ENCODE measurements at places on chromosomes 12 and 14. TPM values are rescaled to one million over a fixed set of nuclear protein-coding genes. Genes with fewer than 3 reads are reported as not detected.

DNA sequence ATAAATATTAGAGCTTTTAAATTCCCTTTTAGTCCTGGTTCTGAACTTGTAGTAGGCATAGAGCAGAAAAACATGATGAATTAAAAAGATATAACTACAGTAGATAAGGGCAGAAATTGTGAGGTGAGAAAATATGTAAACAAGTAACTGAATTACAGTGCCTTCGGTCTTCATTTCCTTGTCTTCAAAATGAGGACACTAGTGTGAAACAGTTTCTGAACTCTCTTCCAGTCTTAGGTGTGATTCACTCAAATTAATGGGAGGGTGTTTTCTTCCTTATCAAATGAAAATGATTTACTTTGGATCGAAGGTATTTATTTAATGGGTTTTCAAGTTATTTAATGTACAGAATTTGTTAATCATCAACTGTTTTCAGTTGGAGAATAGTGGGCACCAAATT, 1.5 kb downstream of the FGD4 start:
- peaks cover 39% of the 10 kb centered on the region for H3K27me3 ChIP-seq
- H3K4me3 ChIP-seq, result no peak overlapping the region
- no peak for DNase-seq
- no peak overlapping the region for H3K27ac ChIP-seq
- H3K4me1 ChIP-seq, result no peaks in the 10 kb centered on the region

DNA sequence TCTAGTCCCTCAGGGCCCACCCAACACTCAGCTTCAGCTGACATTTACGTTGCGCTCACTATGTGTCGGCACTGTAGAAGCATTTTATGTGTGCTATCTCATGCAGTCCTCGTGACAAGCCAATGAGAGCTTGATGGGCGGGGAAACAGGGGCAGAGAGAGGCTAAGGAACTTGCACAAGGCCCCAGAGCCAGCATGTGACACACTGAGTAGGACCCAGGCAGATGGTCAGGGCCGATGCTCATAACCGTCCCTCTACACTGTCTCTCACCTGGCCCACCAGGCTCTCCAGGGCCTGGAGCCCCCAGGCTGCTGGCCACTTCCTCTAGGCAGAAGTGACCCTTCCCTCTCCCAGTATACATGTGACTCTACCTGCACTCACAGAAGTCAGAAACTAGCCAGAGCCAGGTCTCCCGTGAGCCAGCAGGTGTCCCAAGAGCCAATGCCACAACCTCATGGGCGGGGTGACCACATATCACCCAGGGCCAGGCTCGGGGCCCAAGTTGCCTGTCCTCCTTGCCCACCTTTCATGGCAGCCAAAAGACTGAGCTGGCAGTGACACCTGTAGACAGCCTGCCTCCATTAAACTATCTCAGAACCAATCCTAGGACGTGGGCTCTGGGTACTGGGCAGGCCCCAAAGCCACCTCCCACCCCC, 38.3 kb downstream of the TTC7B start:
- H3K27ac ChIP-seq, result no peak overlapping the region
- H3K4me1 ChIP-seq, result no peaks in the 10 kb centered on the region
- H3K27me3 ChIP-seq, result no peaks in the 10 kb centered on the region
- DNase-seq, result no peak

GRCh38 chr12:90969346-90969745, 14.4 kb upstream of the CCER1 start:
- no peak for DNase-seq
- peaks cover 2% of the 10 kb centered on the region for H3K27me3 ChIP-seq
- H3K4me1 ChIP-seq, result no peaks in the 10 kb centered on the region
- H3K27ac ChIP-seq, result no peak overlapping the region
- no peak overlapping the region for H3K4me3 ChIP-seq

PPP4R4 gene
- 13.9 TPM for total RNA-seq

DNA sequence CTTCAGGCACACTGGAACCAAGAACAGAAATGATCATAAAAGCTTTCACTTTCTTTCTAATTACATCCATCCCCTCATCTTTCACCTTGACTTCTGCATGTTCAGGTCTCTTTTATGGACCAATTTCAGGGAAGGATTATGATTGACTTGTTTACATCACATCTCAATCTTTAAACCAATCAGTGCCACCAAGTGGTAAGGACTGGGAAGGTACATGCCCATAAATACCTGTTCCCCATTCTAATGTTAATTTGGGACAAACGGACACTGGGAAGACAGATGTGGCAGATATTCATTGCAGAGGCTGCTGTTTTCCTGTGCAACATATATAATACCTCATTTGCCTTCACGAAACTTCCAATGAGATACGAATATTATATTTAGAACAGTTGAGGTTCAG, 978.1 kb downstream of the GALC start:
- DNase-seq, result no peak
- no peak overlapping the region for H3K27ac ChIP-seq
- no peak overlapping the region for H3K4me3 ChIP-seq
- no peaks in the 10 kb centered on the region for H3K4me1 ChIP-seq
- H3K27me3 ChIP-seq, result no peaks in the 10 kb centered on the region

DNA sequence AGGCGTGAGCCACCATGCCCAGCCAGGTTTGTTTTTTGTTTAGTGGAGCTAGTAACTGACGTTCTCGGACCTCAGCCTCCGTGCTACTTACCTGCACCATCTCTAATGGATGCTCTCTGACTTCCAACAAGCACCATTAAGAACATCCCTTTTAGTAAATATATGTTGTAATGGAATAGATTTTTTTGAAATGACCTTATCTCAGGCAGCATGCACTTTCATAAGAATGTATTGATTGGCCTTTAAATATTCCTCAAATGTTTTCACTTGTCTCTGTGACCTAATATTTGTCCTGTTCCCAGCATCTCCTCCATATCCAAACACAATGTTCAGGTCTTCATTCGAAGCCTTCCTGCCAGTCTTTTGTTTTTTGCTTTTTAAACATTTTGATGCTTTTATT, 51.7 kb downstream of the PLXNC1 start:
- H3K27me3 ChIP-seq, result no peaks in the 10 kb centered on the region
- DNase-seq, result no peak
- peaks cover 24% of the 10 kb centered on the region for H3K4me1 ChIP-seq
- peaks cover 8% of the 10 kb centered on the region for H3K36me3 ChIP-seq
- no peak overlapping the region for H3K27ac ChIP-seq

GRCh38 chr14:37090026-37090425, 82.4 kb downstream of the SLC25A21 start:
- no peaks in the 10 kb centered on the region for H3K27me3 ChIP-seq
- H3K4me3 ChIP-seq, result no peak overlapping the region
- H3K27ac ChIP-seq, result no peak overlapping the region
- H3K36me3 ChIP-seq, result no peaks in the 10 kb centered on the region
- no peaks in the 10 kb centered on the region for H3K4me1 ChIP-seq

RNASE3 gene
- total RNA-seq, result not detected

GRCh38 chr12:75505706-75506312, 5.6 kb downstream of the KRR1 start:
- H3K36me3 ChIP-seq, result peaks cover 26% of the 10 kb centered on the region
- H3K27ac ChIP-seq, result peak overlapping the region; percentile 31
- peaks cover 29% of the 10 kb centered on the region for H3K4me1 ChIP-seq
- no peaks in the 10 kb centered on the region for H3K27me3 ChIP-seq

DNA sequence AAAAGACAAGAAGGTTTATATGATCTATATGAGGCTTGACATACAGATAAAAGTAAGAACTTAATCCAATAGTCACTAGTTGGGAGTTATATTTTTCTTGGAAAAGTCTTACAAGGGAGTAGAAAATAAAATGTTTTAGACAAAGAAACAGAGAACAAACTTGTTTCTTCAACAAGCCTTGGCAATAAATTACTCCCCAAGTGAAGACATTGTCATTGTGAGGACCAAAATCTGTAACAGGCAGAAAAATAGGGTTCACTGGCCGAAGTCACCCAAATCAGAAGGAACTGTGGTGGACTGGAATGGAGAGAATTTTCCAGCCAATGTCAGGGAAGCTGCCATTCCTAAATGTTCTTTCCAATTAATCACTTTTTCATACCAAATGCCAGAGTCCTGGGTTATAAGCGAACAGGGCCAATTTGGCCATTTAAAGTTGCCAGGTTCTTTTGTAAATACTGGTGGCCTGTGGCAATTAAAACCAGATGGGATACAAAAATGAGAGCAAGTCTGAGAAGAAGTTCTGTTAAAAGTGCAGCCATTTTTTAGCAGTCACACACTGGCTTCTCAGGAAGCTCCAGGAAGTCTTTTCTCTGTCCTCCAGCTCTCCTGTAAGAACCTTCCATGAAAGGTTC, 117.3 kb upstream of the OVCH1 start:
- peaks cover 2% of the 10 kb centered on the region for H3K27me3 ChIP-seq
- no peak overlapping the region for H3K27ac ChIP-seq
- no peak overlapping the region for H3K4me3 ChIP-seq
- DNase-seq, result no peak

DNA sequence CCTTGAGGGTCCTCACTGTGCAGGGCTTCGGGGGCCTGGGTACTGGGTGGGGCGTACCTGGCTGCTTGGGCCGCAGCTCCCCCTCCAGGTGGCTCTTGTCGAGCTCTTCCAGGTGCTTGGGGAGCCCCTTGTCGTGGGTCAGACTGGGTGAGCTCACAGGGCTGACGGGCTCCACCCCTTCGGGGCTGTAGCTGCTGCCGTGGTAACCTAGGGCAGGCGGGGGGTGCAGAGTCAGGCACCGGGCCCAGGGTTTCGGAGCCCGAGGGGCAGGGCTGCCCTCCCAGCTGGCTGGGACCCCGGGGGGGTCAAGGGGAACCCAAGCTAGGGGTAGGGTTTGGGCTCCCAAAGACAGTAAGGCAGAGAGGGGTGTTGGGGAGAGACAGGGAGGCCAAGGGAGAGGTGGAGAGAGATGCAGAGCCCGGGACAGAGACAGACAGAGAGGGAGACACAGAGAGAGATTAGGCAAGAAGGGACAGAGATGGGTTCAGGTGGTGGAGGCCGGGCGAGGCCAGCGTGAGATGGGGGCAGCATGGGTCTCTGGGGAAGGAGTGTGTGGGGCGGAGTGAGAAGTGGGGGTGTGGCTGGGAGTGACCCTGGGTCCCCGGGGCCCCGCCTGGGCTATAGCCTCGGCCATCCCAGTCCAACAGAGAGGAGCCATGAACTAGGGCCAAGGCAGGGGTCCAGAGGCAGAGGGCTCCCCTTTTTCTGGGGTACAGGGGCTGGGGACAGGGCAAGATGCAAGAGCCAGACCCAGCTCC, 40.7 kb downstream of the RFLNA start:
- DNase-seq, result no peak
- peaks cover 21% of the 10 kb centered on the region for H3K36me3 ChIP-seq
- H3K27me3 ChIP-seq, result no peaks in the 10 kb centered on the region
- H3K27ac ChIP-seq, result no peak overlapping the region
- no peak overlapping the region for H3K4me3 ChIP-seq
- no peaks in the 10 kb centered on the region for H3K4me1 ChIP-seq

ATXN3 gene
- total RNA-seq, result 25.0 TPM

GRCh38 chr14:32018391-32019092, 58.6 kb upstream of the ARHGAP5 start:
- no peak overlapping the region for H3K4me3 ChIP-seq
- H3K27ac ChIP-seq, result no peak overlapping the region
- H3K27me3 ChIP-seq, result no peaks in the 10 kb centered on the region
- no peaks in the 10 kb centered on the region for H3K36me3 ChIP-seq
- no peaks in the 10 kb centered on the region for H3K4me1 ChIP-seq

TM7SF3 gene
- 42.8 TPM for total RNA-seq

NOP9 gene
- 26.4 TPM for total RNA-seq

GRCh38 chr12:42360747-42361403, 34.9 kb downstream of the PPHLN1 start:
- no peak overlapping the region for H3K4me3 ChIP-seq
- H3K4me1 ChIP-seq, result peaks cover 51% of the 10 kb centered on the region
- peak overlapping the region; percentile 65 for H3K27ac ChIP-seq
- no peak for DNase-seq

IL26 gene
- total RNA-seq, result 0.33 TPM

Measured in activated naive CD4-positive, alpha-beta T cell treated with anti-CD3 and anti-CD28 coated beads for 36 hours (primary cell).